ENCODE measurements at places on chromosomes 12 and 14.

- DNase-seq: no peak
Measured at GRCh38 chr14:80110721-80111120, 100.6 kb downstream of the DIO2 start.

GRCh38 chr12:107431942-107432341 is 253.7 kb upstream of the PWP1 start:
- no peak for DNase-seq

DNA sequence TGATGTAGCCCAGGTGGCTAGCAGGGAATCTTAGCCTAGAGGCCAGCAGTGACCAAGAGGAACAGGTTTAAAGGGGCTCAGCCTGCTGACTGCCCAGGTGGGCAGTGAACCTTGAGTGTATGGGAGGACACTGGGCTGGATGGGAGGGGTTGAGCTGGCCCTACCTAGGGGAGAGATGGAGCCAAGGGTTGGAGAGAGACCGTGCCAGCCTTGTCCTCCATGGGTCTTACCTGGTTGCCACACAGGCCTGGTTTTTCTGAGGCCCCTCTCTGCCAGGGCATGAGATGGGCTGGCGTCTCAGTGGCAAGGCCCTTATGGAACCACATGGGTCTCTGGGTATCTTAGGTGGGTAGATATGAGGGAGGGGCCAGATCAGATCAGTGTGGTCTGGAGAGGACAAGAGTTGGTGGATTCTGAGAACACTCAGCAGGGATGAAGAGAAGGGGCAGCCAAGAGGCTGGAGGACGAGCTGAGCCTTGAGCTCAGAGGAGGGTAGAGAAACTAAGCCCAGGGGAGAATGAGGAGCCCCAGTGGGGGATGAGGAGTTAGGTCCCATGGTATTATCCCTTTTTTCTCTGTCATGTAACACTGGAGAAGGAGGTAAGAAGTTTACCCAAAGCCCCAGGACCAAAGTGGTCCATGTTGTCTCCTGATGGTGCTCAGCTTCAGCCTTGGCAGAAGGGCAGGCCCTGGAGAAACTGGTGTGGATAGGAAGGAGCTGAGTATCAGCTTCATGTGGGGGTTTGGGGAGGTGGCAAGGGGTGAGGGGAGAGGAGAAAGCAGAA is 3.7 kb downstream of the GZMB start:
- DNase-seq: no peak

DNA sequence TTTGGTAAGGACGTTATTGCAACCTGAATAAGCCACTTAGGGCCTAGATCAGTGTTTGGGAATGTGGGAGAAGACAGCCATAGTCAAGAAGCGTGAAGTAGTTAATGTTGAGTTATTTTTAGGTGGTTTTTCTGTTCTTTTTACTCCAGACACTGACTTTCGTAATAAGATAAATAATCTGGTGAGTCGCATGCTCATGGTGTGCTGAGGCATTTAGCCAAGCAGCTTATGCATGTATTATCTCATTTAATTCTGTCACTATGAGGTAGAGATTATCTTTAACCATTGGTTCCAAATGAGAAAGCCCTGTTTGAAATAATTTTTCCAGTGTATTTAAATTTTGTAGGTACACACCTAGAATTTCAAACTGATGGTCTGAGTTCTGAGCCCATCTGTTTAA is 67.3 kb downstream of the RCOR1 start:
- DNase-seq: no peak

GRCh38 chr14:89892953-89893352 is 61.6 kb downstream of the EFCAB11 start:
- no peak for DNase-seq

DNA sequence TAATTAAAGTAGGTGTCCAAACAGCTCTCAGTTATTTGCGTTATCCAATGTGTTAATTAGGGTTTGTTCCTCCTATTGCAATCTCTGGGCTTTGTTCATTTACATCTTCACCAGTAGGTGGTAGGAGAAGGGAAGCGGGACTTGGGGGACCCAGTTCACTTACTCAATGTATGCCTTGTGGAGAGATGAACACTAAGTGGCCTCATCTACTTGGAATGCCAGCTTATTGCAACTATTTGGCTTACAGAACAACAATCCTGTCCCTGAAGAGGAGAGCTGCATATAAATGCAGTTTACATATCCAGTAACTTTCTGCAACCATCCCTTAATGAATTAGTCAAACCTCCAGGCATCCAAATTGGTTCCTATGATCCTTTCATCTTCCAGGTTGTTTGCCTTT is 417.1 kb upstream of the CCDC196 start:
- no peak for DNase-seq

- no peak for DNase-seq
Measured at GRCh38 chr12:1611803-1612572, 17.0 kb upstream of the WNT5B start.

DNA sequence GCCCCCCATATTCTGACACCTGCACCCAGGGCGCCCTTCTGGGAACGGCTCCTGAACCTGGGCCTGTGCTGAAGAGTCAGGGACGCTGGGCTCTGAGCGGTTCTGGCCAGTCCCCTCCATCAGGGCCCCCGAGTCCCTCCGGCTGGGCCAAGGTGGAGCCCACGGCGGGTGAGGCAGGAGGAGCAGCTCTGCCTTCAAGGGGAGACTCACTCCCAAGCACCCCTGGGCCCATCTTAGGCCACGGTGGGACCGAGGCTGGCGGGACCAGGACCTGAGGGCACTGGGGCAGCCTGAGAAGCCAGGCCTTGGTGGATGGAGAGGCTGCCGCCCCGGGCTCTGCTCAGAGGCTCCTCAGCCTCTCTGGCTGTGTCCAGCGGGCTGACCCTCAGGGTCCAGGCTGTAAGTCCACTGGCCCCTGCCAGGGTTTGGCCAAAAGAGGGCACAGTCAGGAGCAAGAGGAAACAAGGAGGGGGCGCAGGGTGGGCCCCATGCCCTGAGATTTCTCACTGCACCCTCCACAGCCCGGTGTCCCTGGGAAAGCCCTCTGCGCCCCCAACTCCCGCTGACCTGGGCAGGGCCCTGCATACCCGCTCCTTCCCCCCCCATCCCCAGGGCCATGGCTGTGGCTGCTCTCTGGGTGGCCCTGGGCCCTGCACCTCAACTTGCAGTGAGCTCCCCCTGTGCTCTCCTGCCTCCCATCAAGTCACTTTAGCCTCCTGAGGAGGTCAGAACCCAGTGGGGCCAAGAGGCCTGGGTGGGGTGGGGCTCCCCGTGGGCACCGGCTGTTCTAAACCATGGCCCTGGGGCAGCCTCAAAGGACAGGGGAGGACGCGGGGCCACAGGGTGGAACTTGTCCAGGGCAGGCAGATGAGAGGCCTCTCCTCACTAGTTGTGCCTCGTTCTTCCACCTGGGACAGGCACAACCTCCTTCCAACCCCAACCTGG is 266.4 kb upstream of the SFSWAP start:
- DNase-seq: no peak

- no peak for DNase-seq
Measured at GRCh38 chr12:54159140-54159539, 29.6 kb downstream of the SMUG1 start.

DNA sequence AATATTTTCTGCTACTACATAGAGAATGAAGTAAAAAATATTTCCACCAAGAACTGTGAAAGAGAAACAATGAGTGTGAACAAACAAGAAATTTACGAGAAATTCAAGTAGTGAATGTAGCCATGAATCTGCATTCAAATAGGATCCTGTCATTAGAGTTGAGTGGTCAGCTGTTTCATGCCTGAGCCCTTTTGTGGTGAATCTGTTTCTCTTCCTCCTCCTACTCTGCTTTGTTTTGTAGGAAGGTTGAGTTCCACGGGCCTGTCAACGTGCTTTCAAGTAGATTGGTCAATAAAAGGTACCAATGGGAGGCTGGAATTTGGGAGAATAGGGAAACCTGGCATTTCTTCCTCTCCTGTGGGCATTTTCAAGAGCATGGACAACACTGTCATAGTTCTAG is 1749.6 kb upstream of the FLRT2 start:
- no peak for DNase-seq

GRCh38 chr12:92601176-92601575 is 101.6 kb upstream of the PLEKHG7 start:
- no peak for DNase-seq

GRCh38 chr12:2054091-2055018 is 1.6 kb downstream of the CACNA1C start:
- no peak for DNase-seq

GRCh38 chr12:12302976-12303375 is 36.1 kb upstream of the LRP6 start:
- no peak for DNase-seq

DNA sequence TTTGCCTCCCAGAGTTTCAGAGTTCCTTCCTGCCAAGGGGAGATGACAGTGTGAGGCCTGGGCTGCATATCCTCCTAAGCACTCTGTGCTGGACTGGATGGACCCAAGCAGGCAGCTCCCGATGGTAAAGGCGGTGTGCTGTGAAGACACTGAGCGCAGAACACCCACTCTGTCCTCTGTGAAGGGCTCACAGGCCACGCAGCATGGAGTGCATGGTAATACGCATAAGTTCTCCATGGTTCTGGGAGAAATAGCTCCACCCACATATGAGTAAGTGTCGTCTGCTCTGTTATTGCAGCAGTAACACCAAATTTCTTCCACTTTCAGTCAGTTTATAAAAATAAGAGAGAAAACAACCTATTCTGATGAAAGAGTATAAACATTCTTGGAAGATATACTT is 55.8 kb downstream of the TMEM30B start:
- DNase-seq: no peak
